ENCODE measurements at places on chromosomes 4 and X. TPM values are rescaled to one million over a fixed set of nuclear protein-coding genes. Genes with fewer than 3 reads are reported as not detected.

GRCh38 chr4:58602731-58603359 lies 1492.7 kb upstream of the IGFBP7 start:
- DNase-seq, result no peak

DNA sequence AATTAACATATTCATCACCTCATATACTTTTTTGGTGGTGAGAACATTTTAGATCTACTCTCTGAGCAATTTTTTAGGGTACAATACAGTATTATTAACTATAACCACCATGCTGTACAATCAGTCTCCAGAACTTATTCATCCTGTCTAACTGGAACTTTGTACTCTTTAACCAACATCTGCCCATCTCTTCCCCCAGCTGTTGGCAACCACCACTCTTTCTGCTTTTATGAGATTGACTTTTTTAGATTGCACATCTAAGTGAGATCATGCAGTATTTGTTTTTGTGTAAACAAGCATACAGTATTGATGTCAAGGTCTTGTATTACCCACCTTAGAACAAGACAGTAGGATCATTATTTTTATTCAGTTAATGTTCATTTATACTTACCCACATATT lies 516.8 kb downstream of the RPA4 start:
- no peak for DNase-seq

Gene ZBTB49
- 2.4 TPM for total RNA-seq

DNA sequence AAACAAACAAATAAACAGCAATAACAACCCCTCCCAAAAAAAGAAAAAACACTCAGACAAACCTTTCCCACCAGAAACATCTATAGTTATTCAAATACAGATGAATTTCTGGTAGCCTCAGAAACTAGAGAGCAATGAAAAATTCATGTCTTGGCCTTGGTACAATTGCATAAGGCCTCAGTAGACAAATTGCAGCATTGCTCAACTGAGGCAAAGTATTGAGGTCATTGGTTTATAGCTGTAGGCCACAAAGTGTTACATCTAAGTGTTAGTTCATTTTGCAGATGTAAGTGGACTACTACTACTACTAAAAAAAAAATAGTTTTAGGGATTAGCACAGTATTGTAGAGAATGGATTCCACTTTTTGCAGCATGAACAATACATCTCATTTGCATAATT lies 2268.3 kb downstream of the ARAP2 start:
- DNase-seq, result no peak

- no peak for DNase-seq
Observed at GRCh38 chr4:152462047-152462446, 73.8 kb downstream of the FBXW7 start.

GRCh38 chr4:113882668-113883067 lies 96.8 kb downstream of the ARSJ start:
- no peak for DNase-seq

DNA sequence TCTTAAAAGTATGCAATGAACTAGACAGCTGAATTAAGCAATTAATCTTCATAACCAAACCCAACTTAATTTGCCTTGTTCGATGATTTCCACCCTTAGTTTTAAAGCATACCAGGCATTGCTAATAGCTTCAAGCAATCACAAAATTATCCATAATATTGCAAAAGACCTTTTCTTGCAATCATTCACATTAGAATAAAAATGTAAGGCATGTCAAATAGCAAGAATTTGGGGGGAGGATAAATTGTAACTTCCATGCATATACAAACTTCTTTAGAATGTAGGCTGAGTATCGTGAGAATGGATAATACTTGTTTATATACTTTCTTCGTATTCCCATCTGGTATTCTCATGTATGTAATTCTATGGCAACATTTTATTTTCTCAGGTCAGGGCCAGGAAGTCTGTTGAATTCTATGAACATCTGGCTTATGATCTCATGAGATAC lies 28.7 kb upstream of the BMP2K start:
- no peak for DNase-seq

DNA sequence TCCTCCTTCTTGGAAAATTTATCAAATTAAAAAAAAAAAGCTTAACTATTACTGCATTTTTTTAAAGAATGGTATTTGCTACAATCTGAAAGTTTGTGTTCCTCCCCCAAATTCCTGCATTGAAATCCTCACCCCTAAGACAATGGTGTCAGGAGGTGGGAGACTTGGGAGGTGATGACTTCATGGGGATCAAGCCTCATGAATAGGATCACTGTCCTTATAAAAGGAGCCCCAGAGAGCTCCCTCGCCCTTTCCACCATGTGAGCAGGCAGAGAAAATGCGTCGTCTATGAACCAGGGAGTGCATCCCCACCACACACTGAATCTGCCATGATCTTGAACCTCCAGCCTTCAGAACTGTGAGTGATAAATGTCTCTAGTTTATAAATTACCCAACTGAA lies 38.0 kb downstream of the DHRSX start:
- DNase-seq, result no peak

Gene ADH1B
- not detected for total RNA-seq

GRCh38 chr4:107348188-107349050 lies 312.3 kb upstream of the DKK2 start:
- DNase-seq, result no peak

GRCh38 chrX:150771116-150771515 lies 77.9 kb downstream of the MTMR1 start:
- DNase-seq, result no peak
